Activated B cell treated with CpG ODN at 0.5 μM for 24 hours (primary cell): ENCODE measurements at places on chromosomes 11 and 22.

DNA sequence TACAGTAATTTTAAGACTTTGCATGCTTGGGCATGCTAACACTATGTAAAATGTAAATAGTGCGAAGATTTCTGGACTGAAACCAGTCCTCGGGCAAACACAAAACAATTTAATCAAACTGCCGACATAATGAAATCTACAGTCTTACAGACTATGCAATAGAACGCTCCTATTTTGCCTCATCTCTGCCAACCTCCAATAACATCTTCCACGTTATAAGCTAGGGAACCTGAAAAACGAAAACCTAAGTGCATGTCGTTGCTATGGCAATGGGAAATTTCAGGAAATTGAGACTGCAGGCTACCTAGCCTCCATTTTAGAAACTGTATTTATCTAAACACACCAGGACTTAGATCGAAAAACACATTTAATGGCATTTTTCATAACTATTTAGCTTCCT, 1.1 kb downstream of the CSTF3 start:
- no peak for DNase-seq

DNA sequence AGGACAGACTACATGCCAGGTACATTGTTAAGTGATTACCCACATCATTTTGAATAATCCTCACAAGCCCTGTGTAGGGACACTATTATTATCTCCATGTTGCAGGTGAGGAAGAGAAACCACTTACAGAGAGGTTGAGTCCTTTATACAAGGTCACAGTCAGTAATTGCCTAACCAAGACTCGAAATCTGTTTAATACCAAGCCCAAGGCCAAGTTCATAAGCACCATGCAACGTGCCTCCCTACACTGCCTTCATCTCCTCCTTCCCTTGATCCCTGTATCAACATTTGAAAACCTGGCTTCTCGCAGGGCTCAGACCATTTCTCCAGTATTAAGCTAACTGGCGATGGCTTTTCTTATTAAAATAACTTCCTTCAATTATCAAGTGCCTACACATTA, 41.7 kb upstream of the SEZ6L start:
- DNase-seq, result no peak

DNA sequence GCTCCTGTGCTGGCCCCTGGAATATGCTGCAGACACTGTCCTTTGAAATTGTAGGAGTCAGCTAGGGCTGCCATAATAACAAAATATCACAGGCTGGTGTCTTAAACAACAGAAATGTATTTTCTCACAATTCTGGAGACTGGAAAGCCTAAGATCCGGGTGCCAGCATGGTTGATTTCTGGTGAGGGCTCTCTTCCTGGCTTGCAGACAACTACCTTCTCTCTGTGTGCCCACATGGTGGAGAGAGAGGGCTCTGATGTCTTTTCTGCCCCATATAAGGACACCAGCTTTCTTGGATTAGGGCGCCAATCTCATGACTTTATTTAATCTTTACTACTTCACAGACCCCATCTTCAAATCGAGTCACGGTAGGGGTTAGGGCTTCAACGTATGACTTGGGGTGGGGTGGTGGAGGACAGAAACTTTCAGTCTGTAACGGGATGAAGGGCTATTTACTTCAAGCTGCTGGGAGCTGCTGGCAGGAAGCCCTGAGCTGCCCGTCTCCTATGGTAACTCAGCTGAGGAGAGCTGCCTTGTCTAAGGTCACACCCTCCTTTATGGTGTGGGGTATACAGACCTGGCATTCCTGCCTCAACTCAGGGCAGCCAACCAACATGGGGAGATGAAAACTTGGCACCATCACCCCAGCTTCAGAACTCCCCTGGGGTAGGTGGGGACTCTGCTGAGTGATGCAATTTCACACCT, 142.9 kb upstream of the ZBED5 start:
- no peak for DNase-seq

- DNase-seq, result no peak
Measured at GRCh38 chr11:91295591-91295990, 929.0 kb upstream of the FAT3 start.

- no peak for DNase-seq
Measured at GRCh38 chr11:42239188-42239587, 779.7 kb upstream of the LRRC4C start.

GRCh38 chr11:78465169-78465942, 47.7 kb upstream of the GAB2 start:
- peak; percentile 35 for DNase-seq

DNA sequence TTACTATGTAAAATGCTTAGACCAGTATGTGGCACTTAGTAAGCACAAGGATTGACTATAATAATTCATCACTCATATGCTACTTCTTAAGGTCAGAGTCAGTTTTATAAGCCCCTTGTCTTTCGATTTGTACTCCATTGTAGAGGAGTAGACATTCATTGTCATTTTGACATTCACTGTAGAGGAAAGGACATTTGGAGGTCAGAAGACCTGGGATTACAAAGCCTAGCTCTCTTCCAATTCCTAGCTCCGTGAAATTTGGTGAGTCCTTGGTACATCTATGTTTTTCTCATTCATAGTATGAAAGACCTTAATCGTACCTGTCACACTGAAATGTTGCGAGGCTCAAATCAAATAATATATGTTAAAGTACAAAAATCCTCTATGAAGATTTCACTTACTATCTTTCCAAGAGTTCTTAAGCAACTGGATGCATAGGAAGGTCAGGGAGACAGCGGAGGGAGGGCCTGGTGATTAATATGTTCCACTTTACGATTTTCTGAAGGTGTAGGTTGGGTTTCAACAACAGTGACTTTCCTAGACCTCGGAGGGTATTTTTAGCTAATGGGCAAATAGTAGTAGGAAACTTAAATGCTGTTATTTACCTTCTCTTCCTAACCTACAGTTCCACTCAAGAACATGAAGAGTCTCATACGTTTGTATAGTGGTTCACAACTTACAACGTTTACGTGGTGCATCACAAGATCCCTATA, 1.4 kb upstream of the EMSY start:
- DNase-seq, result no peak

- DNase-seq, result no peak
Measured at GRCh38 chr11:46149342-46149741, 28.1 kb upstream of the PHF21A start.

- DNase-seq, result no peak
Measured at GRCh38 chr22:35128637-35129036, 62.7 kb downstream of the ISX start.

DNA sequence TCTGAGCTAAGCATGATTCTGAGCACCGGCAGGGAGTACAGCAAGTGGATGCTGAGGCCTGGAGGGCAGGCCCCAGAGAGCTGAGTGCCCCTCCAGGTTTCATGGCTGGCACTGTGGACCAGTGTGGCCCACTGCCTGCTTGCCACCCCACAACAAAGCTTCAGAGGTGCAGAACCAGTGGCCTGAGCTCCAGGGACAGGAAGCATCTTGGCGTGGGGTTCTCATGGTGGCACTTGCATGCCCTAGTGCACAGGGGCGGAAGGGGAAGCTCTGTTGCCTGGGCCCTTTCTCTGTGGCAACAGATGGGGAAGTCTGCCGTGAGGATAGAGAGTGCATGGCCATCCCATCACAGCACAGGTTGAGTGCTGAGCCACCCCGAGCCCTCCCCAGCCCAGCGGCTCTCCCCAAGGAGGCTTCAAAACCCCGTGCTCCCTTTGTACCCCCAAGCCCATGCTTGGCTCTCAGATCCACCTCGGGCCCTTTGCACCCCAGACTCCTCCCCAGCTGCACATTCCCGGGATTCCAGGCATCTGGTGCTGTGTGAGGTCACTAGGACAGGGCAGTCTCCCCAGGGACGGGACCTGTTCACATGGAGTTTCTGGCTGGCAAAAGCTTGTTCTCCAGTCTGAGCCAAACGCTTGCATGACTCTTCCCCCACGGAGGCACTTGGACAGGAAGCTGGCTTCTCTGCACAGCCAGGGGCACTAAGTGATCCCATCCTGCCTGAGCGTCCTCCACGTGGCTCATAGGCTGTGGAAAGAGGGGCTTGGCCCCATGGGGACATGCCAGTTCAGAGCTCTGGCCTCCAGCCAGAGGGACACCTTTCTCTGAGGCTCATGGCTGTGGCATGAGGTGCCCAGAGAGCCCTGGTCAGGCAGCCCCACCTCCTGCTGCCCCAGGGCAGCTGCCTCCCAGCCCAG, 4.2 kb downstream of the SLC25A1 start:
- DNase-seq, result no peak

DNA sequence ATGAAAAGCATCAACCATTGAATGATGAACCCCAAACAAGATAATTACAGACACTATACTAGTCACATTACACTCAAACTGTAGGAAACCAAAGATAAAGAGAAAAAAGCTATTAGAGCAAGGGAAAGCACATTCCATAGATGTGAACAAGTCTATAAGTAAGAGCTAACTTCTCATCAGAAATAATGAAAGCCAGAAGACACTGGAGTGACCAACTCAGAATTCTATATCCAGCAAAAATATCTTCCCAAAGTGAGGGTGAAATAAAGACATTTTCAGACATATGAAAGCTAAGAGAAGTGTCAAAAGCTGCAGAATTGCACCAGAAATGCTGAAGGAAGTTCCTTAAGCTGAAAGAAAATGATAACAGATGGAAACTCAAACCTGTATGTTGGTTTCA, 17.3 kb downstream of the FCHSD2 start:
- no peak for DNase-seq

- no peak for DNase-seq
Measured at GRCh38 chr22:38191731-38192474, 9.9 kb upstream of the MAFF start.

- no peak for DNase-seq
Measured at GRCh38 chr11:20962581-20962980, 293.2 kb downstream of the NELL1 start.

DNA sequence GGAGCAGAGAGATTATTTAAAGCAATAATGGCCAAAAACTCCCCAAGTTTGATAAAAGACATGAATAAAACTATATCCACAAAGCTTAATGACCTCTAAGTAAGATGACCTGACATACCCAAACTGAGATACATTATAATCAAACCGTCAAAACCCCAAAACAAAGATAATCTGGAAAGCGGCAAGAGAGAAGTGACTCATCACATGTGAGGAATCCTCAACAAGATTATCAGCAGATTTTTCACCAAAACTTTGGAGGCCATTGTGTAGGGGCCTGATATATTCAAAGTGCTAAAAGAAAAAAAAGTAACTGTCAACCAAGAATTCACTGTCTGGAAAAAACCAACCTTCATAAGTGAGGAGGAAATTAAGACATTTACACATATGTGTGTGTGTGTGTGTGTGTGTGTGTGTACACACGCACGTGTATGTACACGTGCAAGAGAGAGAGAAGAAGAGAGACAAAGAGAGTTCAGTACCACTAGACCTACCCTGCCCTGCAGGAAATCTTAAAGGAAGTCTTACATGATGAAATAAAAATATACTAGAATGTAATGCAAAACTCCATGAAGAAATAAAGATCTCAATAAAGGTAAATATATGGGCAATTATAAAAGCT, 752.4 kb downstream of the NELL1 start:
- DNase-seq, result no peak

GRCh38 chr22:30430933-30431332, 5.4 kb downstream of the MTFP1 start:
- DNase-seq, result no peak

GRCh38 chr11:61725781-61726231, 26.6 kb upstream of the MYRF start:
- no peak for DNase-seq

DNA sequence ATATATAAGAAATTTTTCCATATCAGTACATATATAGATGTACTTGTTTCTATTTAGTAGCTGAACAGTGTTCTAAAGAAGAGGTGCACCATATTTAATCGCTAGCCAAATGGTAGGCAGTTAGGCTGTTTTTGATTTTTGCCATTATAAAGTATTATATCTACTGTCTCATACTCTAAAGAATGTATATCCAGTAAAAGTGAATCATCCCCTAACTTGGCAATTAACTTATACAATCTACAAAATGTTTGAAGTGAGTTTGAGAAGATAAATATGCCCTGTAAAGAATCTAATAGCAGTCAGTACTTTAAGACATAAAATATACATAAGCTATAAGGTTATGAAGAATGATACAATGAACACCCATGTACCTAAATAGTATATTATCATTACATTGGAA, 291.5 kb downstream of the SWAP70 start:
- DNase-seq, result no peak

DNA sequence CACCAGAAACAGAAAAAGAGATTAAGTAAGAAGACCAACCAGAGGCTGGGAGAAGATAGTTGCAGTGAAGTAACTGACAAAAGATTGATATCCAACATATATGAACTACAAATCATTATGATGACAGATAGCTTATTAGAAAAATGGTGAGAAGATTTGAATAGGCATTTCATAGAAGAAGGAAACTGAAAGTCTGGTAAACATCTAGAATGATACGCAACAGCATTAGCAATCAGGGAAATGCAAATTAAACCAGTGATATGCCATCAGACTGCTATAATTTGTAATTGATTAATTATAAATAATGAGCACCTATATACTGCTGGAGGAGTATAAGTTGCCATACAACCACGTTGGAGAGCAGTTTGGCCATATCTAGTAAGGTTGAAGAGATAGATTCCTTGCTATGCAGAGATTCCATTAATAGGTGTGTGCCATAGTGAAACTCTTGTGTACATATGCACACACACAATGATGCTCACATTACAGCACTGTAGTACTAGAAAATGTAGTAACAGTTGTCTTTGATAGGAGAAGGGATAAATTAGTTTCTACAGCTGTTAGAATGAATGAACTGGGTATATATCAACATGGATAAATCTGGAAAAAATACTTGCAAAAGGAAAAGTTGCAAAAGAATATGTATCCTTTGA, 20.5 kb downstream of the RNF169 start:
- DNase-seq, result no peak

GRCh38 chr11:15106201-15106965, 8.3 kb upstream of the INSC start:
- no peak for DNase-seq

GRCh38 chr11:44947114-44947513, 3.6 kb downstream of the TP53I11 start:
- no peak for DNase-seq

GRCh38 chr11:44911029-44911814, 39.5 kb downstream of the TP53I11 start:
- DNase-seq, result peak; percentile 57

- no peak for DNase-seq
Measured at GRCh38 chr22:30609260-30610185, 2.5 kb downstream of the TCN2 start.

GRCh38 chr11:74138021-74138420, 32.8 kb downstream of the C2CD3 start:
- no peak for DNase-seq

DNA sequence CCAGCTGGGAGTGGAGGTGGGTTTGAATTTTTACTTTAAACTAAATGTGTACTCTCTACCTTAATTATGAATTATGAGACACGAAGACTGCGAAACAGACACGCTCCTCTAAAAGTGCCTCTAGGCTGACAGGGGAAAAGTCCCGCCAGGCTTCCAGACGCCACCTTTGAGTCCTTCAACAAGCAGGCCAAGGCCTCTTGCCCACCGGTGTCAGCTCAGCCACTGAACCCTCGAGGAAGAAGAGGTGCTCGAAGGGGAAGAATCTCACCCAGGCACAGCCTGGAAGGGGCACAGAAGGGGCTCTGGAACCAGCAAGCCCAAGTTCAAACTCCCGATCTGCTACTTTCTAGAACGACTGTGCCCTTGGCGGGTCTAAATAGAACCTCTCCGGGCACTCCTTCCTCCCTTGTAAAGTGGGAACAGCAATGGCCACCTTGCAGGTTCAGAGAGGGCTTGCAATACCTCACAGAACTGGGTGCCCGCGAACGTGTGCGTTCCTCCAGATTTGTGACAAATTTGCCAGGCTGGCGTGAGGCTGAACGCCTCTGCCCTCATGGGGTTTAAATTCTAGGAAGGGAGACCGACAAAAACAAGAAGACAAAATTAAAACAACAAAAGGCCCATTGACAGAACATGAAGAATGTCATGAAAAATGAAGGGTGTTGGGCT, 158.5 kb upstream of the GRK3 start:
- DNase-seq, result no peak
